Thoracic aorta (tissue), 2 donors: ENCODE measurements at places on chromosomes 16 and 17.

DNA sequence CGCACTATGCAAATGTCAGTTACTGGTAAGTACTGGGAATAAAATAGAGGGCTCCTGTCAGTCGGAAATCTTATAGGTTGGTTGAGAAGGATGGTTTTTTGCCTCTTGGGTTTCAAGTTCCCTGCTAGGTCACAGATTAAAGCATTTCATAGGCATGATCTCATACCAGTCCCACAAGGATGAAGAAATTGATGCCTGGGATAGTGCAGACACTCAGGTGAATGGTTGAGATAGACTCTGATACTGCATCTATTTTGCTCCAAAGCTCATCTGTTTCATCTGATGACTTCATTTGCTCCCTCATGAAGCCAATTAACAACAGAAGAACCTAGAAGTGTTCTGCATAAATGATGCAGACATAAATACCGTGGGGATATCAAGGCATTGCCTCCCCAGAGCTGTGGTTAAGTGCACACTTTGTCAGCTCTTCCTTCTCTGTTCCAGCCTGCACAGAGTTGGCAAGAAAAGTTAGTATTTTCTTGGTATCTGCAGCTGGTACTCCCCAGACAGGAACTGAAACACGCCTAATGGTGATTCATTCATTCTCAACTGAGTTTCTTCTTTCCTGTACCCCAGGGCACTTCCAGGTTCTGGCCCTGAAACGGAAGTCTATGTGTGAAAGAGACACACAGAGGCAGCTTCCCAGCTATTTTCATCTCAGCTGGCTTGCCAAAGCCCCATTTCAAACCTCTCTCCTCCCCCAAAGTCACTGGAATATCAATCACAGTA is 418.3 kb upstream of the SALL1 start:
- no peak for DNase-seq

GRCh38 chr16:69318911-69319289 is 7.8 kb downstream of the VPS4A start:
- DNase-seq = no peak

DNA sequence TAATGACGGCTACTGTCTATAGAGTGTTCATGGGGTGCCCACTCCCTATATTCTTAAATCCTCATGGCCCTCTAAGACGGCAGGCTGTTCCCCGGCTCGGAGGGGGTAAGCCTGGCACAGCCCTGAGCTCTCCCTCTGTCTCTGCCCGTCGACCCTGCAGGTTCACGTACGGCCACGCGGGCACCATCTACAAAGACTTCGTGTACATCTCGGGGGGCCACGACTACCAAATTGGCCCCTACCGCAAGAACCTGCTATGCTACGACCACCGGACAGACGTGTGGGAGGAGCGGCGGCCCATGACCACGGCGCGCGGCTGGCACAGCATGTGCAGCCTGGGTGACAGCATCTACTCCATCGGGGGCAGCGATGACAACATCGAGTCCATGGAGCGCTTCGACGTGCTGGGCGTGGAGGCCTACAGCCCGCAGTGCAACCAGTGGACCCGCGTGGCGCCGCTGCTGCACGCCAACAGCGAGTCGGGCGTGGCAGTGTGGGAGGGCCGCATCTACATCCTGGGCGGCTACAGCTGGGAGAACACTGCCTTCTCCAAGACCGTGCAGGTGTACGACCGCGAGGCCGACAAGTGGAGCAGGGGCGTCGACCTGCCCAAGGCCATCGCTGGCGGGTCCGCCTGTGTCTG is 13.2 kb downstream of the KLHL36 start:
- DNase-seq = no peak

DNA sequence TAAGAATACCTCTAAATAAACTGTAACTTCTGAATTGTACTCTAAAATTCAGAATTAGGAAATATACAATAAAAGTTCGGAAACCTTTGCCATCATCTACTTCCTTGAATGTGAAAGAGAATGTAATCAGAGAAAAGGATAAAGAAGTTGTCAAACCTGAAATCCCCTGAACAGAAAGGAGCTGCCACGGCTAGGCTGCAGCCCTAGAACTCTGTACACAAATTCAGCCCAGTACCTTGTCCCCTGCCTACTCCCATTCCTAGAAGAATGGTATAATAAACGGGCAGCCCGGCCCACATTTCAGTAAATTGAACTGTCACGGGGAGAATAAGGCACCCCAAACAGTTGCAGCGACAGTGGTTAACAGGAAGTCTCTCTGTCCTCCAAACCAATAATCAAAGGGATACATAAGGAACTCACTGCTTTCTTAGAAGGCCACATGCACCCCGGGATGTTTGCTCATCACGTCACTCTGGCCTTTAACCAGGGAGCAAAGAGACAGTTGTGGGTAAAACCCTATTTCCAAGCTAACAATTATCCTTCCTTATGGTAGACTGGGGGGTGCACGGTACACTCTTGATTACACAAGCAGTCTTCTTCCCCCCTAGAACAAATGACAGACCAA is 24.3 kb upstream of the RFFL start:
- DNase-seq = no peak

DNA sequence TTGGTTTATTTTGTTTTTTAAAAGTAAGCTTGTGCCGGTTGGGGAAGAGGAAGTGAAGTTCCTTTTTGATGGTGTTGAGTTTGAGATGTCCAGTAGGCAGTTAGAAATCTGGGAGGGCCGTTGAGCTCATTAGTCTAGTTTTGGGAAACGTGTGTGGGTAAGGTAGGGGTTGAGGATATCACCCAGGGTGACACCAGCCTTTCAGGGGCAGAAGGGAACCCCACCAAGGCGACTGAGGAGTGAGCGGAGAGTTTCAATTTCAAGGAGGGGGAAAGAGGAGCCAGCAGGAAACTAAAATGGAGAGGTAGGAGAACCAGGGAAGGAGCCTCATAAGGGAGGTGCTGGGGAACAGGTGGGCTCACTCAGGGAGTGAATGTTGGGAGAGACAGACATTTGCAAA is 22.7 kb downstream of the HAPSTR1 start:
- DNase-seq = no peak

DNA sequence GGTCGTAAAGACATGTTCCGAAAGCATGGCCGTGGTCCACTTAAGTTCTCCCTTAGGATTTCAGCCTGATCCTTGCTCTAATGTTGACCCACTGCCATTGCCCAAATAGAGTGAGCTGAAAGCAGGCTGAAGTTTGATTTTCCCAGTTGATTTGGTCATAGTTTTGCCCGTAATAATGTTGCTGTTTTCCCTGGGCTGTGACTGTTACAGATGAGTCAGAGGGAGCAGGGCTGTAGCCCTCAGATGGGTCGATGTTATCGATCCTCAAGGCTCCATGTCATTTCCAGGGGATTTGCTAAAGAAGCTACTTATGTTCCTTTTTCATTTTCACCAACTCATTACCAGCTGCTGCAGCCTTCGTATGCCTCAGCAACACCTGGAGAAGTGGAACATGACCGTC is 169.0 kb upstream of the ZFHX3 start:
- DNase-seq = no peak
